ENCODE measurements at places on chromosomes 5 and 9.

DNA sequence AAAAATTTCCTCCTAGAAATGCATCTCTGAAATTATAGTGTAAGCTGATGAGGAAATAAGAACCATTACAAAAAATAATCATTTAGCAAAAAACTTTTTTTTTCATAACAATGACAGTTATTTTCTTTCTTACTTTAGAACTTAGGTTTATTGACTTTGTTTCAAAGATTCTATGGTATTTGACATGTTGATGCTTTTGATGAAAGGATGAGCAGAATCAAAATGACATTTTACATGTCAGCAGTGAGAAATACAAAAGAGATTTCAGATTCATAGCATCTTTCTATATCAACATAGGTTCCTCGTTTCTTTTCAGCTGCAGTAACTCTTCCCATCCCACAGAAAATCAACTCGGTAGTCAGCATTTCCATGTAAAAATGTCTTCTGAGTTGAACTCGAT is 1226.6 kb upstream of the C9orf72 start:
- no peak for DNase-seq

DNA sequence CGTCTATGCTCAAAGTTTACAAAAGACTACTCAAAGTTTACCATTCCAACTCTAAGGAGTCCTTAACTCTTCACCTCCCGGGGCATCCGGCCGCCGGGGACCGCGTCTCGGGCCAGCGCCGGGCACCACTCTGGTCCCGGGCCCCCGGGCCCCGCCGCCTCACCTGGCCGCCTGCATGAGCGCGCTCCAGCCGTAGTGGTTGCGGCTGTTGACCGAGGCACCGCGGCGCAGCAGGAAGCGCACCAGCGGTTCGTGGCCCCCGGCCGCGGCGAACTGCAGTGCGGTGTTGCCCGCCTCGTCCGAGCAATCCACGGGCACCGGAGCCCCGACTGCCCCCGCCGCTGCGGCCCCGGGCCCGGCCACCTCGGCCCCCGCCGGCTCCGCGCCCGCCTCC is 388 bp downstream of the ANKS6 start:
- DNase-seq = no peak

GRCh38 chr5:129111351-129111750 is 16.8 kb downstream of the ISOC1 start:
- DNase-seq = no peak

- DNase-seq = no peak
These were observed 2083.0 kb upstream of the ACO1 start for GRCh38 chr9:30301271-30301963.

DNA sequence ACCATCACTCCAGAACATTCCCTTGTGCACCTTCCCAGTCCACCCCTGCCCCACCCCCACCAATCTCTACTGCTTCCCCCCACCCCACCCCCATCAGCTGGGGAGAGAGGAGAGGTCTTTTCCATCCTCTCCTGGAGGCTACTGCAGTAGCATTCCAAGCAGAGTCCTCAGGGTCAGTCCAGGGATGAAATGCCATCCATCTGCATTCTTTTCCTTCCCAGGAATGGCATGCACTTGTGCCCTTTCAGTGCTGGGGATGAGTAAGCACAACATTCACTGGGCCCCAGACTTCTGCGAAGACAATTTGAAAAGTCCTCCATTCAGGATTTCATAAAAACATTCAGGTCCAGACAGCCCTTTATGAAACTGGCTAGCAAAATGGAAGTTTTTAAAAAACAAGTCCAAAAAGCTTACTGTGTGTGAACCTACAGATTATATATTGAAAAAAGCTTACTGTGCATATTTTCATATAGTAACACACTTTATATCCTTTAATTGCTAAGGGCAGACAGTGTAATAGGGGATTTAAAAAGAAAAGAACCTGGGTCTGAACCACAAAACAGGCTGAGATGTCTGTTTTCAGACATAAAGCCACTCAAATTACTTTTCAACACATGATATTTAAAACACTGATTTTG is 50.0 kb upstream of the GOLPH3 start:
- no peak for DNase-seq

DNA sequence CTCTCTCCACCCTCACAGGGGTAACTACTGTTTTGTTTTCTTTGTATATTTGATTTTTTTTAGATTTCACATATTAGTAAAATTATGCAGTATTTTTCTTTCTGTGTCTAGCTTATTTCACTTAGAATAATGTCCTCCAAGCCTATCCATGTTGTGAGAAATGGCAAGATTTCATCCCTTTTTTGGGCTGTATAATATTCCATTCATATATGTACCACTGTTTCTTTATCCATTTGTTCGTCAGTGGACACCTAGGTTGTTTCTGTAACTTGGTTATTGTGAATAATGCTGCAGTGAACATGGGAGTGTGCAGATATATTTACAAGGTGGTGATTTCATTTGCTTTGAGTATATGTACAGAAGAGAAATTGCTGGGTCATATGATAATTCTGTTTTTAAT is 144.0 kb upstream of the CHD1 start:
- no peak for DNase-seq

GRCh38 chr5:117942861-117943519 is 1045.4 kb downstream of the DTWD2 start:
- no peak for DNase-seq

DNA sequence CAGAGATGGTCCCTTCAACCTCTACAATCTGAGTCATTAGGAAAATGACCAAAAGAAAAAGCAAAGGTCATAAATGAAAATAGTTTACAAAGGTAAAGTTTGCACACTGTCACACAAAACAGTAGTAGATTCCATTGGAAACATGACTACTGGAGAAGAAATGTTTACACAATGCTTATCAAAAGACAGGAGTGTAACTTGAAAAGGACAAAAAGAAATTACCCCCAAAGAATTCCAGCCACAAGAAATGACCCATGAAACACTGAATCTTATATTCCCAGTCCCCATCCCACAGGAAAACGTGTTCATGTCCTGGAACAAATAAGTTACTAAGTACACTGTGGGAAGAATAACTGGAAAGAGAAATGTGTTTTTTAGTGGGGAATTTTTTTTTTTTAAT is 385.1 kb downstream of the SEMA5A start:
- no peak for DNase-seq

- no peak for DNase-seq
These were observed 23.9 kb upstream of the CDKN2AIPNL start for GRCh38 chr5:134435560-134435959.
